ENCODE measurements at places on chromosomes 4 and X. TPM values are rescaled to one million over a fixed set of nuclear protein-coding genes. Genes with fewer than 3 reads are reported as not detected.

XKRX gene
- under 0.01 TPM for total RNA-seq

RAB41 gene
- total RNA-seq = not detected

GAB1 gene
- 36.0 TPM for total RNA-seq

BEX5 gene
- 0.52 TPM for total RNA-seq

CXCL1 gene
- total RNA-seq = 0.52 TPM

ENPP6 gene
- 6.3 TPM for total RNA-seq

KLHL13 gene
- 80.9 TPM for total RNA-seq

IQCM gene
- not detected for total RNA-seq

NHS gene
- 1.0 TPM for total RNA-seq

MAGEE1 gene
- 1.6 TPM for total RNA-seq

NEUROG2 gene
- total RNA-seq = not detected

LRAT gene
- under 0.01 TPM for total RNA-seq
